ENCODE measurements at places on chromosomes 1 and 21. TPM values are rescaled to one million over a fixed set of nuclear protein-coding genes. Genes with fewer than 3 reads are reported as not detected.

The RAB42 gene
- not detected for total RNA-seq

The SPRR4 gene
- total RNA-seq = not detected

The WDR47 gene
- total RNA-seq = 12.0 TPM

The PAQR6 gene
- total RNA-seq = 5.0 TPM

The USH2A gene
- total RNA-seq = not detected

The RBP7 gene
- total RNA-seq = not detected

The MNDA gene
- not detected for total RNA-seq

The NEK2 gene
- total RNA-seq = 48.4 TPM

The LCE1C gene
- not detected for total RNA-seq

The IRF6 gene
- total RNA-seq = 1.7 TPM

The MYCL gene
- 0.26 TPM for total RNA-seq

The OR2L8 gene
- total RNA-seq = not detected

The COL6A1 gene
- total RNA-seq = 0.12 TPM

The TMEM82 gene
- not detected for total RNA-seq

The SH3BGR gene
- total RNA-seq = 1.9 TPM

The CD53 gene
- 439 TPM for total RNA-seq

The NHLH1 gene
- 0.44 TPM for total RNA-seq

The FOXO6 gene
- total RNA-seq = not detected

The NR1I3 gene
- not detected for total RNA-seq

The MACO1 gene
- total RNA-seq = 13.0 TPM

The KISS1 gene
- total RNA-seq = not detected

The UBIAD1 gene
- 25.9 TPM for total RNA-seq

The PGLYRP4 gene
- not detected for total RNA-seq

The LCE6A gene
- total RNA-seq = not detected

The GSTM5 gene
- not detected for total RNA-seq

The CYYR1 gene
- not detected for total RNA-seq

The GPA33 gene
- 0.64 TPM for total RNA-seq

The ATP1A4 gene
- not detected for total RNA-seq

The GJC2 gene
- 1.8 TPM for total RNA-seq

The SELENBP1 gene
- not detected for total RNA-seq

The NBPF12 gene
- total RNA-seq = 15.6 TPM

The KCNH1 gene
- not detected for total RNA-seq

The LIN28A gene
- not detected for total RNA-seq

Measured in activated CD8-positive, alpha-beta memory T cell treated with anti-CD3 and anti-CD28 coated beads, Interleukin-2, amount 10 ng/mL, durations not matched to agents 7 days and 5 days (primary cell).